ENCODE measurements at places on chromosomes 12 and 14. TPM values are rescaled to one million over a fixed set of nuclear protein-coding genes. Genes with fewer than 3 reads are reported as not detected.

SIX1 gene
- 0.17 TPM for total RNA-seq

LAG3 gene
- total RNA-seq = under 0.01 TPM

MGP gene
- 63.0 TPM for total RNA-seq

- no peak for DNase-seq
Observed at GRCh38 chr12:107774349-107775029, at the start of gene ASCL4. Gene ASCL4 (plus strand): TSS chr12:107774704. CDS start chr12:107775219, 515 bp downstream.

- DNase-seq = no peak
Observed at GRCh38 chr14:37056473-37056872, 115.9 kb downstream of the SLC25A21 start.

- DNase-seq = no peak
Observed at GRCh38 chr14:26709019-26709418, 111.2 kb upstream of the NOVA1 start.

DNA sequence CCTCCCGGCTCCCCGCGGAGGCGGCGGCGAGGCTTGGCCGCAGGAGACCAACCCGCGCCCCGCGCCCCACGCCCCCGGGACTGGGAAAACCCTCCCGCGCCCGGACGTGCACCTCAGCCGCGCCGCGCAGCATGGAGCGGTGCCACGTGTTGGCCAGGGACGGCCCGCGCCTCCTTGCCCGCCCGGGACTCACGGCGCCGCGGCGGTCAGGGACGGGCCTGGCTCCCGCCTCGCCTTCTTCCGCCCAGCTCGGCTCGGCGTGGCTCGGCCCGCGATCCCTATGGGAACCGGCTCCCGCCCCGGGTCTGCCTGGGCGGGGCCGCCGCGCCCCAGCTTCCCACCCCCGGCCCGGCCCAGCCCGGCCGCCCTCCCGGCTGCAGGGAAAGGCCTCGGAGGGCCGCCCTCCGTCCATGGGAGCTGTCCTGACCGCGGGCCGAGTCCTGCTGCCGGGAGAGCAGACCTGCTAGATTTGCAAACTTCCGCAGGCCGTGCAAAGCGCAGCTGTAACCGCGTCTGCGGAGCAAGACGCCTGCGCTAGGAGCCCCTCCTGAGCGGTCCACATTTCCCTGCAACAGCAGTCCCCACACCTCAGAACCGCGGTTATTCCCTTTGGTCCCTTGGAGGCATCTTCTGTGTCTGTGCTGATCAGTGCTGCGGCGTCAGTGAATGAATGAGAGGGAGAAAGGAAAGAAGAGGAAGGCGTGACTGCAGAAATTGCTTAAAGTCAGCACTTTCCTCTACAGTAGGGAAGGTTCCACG lies at the start of gene CDKL1:
Gene CDKL1, minus strand, starts transcription at position 251 of the 759 bp plus-strand sequence. CDS start 1,013 bp downstream, outside the sequence.
- peak; percentile 71 for DNase-seq

GRCh38 chr12:109997393-109997792 lies 1.2 kb upstream of the GIT2 start:
- no peak for DNase-seq

DNA sequence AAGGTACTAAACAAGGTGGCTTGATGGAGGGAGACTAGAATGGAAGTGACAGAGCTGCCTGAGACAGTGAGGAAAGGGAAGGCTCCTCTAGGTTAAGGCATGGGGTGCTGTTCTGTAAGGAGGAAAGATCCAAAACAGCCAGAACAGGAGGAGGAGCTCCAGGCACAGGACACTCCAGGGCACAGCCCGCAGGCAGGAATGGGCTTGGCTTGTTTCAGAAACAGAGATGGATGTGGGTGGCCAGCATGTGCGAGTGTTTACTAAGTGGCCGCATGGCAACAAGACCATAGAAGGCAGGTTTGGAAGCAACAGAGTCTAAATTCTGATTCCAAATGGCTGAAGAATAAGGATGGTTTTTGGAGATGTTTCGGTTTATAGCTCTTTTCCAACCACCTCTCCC lies 889.1 kb downstream of the AACS start:
- no peak for DNase-seq

DNA sequence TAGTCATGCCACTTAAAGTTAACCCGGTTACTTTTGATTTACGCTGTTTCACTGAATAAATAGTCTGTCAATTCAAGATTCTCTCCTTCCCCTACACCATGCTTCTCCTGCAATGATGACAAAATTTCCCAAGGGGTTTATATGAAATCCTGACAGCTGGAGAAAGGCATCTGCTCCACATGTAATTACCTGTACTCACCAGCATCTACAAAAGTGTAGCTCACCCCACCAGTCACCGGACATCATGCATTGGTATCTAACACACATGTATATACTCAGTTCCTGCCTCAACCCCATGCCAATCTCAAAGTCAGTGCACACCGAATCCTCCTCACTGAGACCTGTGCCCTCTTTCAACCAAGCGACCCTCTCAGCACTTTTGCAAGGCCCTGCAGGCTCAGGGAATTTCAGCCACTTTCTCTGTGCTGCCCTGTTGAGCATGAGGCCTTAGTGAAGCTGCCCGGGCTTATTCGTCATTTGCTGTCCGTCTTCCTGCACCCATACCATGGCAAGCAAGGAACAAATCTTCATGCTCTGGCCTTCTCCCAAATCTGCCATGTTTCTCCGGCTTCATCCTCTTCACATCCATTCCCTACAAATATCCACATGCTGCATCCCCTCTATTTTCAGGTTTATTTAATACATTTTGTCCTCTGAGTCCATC lies 131.6 kb downstream of the SEC23A start:
- no peak for DNase-seq

DNA sequence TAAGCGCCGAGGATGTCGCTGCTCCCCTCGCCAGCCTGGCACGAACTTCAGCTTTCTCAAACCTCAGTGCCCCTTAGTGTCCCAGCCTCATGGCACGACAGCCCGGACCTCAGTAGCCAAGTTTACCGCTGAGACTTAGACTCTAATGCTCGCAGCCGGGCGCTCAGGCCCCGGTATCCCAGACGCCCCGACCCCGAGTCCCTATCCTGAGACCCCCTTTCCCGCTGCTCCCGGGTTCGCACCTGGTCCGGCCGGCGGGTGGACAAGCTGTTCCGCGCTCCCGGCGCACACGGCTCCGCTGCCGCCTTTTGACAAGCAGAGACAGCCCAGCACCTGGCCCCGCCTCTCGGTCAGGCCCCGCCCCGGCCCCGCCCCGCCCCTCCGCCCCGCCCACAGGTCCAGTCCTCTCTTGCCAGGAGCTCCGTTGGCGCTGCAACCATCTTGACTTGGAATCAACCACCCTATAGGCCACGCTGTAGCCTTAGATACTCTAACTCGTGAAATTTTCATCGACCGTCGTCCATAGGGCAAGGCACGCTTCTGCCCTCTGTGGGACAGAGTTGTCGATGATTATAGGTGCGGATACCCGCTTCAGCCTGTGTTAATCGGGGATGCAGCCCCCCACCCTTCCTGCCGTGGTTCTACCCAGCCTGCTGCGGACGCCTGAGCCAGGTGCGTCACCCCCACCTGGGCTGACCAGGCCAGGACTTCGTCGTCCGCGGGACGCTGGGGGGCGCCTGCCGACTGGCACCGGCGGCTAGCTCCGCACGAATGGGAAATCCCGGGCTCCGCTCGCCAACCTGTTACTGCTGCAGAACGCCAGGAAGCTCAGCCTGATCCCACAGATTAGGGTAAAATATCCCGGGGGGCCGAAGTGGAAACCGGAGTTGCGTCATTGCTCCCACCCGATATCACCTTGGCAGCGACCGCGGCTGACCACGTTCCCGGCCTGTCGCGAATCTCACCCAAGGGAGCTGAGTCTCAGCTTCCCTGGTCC lies at the start of gene VDR:
Gene VDR, minus strand, starts transcription at position 282 of the 997 bp plus-strand sequence. CDS start 25,881 bp downstream, outside the sequence.
- DNase-seq = peak; percentile 66

DNA sequence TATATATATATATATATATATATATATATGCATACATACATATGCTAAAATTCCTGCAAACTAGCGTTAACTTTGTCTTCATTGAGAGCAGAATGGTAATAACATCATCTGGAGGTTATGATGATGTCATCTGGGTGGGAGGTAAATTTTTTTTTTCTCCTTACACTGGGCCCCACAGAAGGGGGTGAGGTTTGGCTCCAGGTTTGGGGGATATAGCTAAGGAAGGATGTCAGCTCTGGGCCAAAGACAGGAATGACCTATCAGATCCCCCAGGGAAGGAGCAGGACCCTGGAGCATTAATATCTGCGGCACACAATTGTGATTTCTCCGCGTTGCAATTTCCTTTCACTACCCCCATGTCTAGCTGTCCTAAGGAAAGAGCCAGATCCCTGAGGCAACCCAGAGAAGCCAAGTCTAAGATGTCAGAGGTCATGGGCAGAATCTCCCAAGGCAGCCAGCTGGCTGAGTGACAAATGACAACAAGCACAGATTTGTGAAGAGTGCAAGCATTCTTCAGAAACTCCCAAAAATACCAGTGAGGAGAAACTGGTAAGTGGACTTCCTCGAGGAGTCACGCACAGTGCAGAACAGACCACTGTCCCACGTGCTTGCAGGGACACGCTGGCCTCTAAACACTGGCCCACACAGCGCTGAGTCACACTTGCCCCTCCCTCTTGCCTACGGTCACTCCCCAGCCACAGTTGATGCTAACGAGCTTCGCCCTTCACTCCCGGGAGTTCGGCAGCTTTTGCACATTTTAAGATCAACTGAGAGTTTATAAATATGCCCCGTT lies 9.9 kb downstream of the UBC start:
- DNase-seq = peak; percentile 88

- DNase-seq = no peak
Observed at GRCh38 chr14:91142214-91142668, 28.4 kb downstream of the DGLUCY start.

- no peak for DNase-seq
Observed at GRCh38 chr14:85063747-85064146, 466.2 kb upstream of the FLRT2 start.

DNA sequence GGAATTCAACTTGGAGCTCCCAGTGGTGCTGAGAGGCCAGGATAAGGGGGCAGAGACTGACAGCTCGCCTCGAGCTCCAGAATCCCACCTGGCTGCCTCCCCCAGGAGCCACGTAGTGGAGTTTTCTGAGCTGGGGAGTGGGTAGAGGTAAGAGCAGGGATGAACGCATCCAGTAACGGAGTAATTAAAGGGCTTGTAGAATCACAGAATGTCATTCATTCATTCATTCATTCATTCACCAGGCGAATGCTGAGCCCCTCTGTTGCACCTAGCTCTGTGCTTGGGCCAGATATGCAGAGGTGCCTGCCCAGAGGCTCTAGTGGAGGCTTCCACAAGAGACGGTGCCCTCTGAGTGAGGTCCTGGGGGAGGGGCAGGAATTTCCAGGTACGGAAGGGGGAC lies 8.1 kb downstream of the FAM181A start:
- no peak for DNase-seq

All from dermis blood vessel endothelial cell (primary cell).